Stimulated activated naive CD4-positive, alpha-beta T cell treated with Interleukin-2 at 50 U/mL for 16 hours (primary cell): ENCODE measurements at places on chromosomes 16 and 17.
A peak's percentile ranks its signal among the peaks of the same experiment; 100 is the strongest.

DNA sequence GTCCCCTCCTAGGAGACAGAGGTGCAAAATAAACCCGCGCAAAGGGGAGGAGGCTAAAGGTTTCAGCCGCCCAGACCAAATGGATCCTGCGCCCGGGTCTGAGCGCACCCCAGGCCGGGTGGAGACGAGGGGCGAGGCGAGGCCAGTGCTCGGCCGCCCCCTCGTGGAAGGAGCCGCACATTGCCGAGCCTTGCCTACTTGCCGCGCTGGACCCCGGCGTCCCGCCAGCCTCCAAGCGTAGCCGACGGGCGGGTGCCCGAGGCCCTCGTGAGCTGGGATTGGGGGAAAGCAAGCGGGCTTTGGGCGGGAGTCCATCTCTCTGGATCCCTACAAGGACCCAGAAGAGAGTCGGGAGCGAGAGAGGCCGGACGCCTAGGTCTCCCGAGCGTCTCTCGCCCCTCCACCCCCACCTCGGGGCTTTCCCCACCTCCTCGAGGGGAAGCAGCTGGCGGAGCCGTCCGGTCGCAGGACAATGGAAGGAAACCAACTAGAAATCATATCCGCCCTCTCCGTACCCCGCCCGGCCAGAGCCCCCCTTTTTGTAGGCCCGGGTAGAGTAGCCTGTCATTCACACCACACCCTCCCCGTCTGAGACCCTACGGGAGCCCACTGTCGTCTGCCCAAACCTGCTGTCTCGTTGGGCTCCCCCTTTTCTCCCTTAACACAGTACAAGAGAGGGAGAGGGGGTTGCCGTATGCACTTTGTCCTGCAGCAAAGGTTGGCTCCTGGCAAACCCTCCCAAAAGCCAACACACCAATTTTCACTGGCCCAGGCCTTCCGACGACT lies 664 bp upstream of the BCL6B start:
- peak; percentile 71 for DNase-seq

GRCh38 chr17:19243838-19244237 lies 6.7 kb downstream of the EPN2 start:
- DNase-seq: no peak

DNA sequence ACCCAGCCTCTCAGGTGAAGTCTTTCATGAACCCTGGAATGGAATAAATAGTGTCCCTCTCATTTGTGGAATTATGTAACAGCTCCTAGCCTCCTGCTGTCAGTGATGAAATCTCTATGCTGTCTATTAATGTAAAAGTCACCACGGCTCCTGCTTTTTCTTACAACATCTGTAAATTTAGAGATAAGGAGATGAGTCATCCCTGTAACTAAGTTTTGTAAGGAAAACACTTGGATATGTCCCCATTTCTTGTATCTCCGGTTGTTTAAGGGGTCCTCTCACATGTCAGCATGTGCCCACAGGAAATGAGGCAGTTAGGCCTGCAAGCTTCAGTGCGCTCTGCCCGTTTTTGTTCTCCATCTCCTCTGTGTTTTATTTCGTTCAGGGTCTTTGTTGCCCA lies 2.8 kb upstream of the NAT9 start:
- DNase-seq: no peak

- peak; percentile 45 for DNase-seq
Observed at GRCh38 chr17:78137392-78138203, 7.0 kb downstream of the TMC8 start.

DNA sequence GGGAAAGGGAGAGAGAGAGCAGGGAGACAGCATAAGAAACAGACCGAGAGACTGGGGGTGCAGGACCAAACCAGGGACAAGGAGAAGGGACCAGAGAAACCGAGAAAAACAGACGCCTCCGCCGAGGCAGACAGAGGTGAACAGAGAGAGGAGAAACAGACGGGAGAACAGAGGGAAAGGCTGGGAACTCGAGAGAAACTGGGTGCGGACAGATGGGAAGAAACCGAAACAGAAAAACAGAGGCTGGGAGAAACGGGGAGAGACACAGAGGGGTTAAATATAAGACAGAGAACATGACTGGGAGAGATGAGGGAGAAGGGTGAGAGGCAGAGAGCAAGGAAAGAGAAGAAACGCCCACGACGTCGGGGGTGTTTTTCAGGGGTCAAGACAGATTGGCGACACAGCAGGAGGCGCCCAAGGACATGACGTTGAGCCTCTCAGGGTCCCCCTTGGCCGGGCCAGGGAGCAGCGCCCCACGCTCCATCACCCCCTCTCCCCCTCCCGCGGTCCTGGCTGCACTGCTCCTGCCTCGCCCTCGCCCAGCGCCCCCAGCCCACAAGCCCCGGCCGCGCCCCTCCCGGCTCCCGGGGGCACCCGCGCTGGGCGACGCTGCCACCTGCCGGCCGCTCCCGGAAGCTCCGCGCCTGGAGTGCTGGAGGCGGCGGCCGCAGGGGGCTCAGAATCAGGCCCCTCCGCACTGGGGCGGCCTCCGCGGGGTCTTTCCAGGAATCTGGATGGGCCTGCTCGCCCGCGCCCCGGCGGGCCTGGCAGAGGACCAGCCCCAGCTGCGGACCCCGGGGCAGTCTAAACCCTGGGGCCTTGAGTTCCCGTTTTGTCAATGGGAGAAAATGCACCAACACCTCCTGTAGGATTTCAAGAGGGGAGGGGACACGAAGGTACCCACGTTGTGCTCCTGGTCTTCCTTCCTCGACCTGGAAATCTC lies 1.3 kb upstream of the TMEM92 start:
- peak; percentile 31 for DNase-seq

GRCh38 chr17:48671697-48672171 lies 45.6 kb upstream of the HOXB9 start:
- DNase-seq: peak; percentile 47

DNA sequence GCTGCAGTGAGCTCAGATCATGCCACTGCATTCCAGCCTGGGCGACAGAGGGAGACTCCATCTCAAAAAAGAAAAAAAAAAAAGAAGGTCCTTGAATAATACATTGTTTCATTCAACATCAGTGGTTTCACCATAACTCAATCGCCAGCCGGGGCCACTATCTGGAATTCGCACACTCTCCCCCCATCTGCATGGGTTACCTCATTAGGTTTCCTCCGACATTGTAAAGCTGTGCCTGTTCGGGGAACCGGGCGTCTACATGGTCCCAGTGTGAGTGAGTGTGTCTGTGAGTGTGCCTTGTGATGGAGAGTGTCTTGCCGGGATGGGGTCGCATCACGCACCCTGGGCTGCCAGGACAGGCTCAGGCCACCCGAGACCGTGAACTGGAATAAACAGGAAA lies 16.6 kb upstream of the RBBP6 start:
- no peak for DNase-seq

GRCh38 chr16:75263291-75263962 lies 12.0 kb upstream of the BCAR1 start:
- DNase-seq: no peak

DNA sequence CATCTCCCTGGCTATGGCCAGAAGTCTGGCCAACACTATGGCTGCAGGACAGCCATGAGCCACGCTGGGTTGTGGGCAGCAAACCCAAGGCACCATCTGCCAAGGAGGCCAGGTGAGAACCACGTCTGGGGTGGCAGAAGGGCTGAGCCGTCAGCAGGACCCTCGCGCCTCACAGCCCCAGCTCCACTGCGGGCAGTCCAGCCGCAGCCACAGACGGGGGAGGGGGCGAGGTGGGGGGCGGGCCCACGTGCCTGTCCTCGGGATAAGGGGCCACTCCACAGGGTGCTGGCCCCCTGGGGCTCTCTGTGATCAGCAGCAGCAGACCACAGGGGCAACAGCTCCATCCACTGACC lies 6.5 kb upstream of the BAIAP2 start:
- DNase-seq: no peak

DNA sequence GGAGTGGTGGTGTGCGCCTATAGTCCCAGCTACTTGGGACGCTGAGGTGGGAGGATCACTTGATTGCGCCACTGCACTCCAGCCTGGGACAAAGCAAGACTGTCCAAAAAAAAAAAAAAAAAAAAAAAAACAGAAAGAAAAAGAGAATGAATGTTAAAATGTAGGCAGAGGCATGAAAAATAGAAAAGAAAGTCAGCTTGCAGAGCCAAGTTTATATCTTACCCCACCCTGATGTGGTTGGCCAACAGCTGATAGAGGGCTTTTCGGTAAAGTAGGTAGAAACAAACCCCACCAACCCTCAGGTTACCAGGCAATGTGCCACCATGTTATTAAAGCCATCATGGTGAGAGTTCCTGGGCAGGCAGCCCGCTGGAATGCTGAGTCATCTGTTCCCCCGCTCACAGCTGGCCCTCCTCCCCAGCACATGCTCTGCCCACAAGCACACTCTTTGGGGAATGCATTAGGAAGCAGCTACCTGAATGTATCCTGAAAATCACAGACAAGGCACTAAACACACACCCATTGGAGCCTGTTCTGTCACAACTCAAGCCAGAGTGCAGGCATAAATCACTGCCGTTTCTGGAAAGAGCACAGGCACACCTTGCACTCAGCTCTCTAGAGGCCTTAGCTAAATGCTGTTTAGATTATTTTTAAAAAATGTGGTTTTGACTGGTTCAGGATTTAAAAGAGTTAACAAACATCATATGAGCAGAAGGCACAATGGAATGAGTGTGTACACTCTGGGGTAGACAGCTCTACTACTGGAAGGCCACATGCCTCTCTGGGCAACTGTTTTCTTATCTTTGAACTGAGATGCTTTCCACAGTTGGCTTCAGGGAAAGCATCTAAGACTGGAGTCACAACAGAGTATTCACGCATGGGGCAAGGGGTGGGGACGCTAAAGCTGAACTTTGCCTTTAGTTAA lies 128.5 kb downstream of the PARN start:
- no peak for DNase-seq

DNA sequence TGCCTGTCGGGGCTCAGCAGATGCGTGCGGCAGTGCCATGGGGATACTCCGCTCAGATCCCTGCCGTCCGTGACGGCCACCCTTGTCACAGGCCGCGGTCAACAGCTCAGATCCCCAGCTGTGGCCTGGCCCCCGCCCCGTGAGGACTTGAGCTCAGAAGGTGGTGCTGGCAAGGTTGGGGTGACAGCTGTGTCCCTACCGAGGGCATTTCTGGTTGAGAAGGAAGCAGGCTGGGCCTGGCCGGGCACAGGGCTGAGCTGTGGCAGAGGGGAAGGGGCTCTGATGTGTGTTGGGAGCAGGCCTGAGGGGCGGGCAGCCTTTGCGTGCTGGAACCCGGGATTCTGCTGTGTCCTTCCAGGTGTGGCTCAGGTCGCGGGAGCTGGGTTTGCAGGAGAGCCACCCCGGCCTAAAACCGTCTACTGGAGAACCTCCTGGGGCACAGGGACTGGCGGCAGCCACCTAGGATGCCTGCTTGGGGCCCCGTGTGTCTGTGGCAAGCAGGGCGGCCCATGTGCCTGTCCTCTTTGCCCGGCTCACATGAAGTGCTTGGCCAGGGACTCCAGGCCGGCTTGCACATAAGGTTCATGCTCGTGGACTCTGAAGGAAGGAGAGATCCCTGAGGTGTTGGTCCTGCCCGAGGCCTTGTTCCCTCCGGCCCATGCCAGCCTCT lies 5.1 kb downstream of the UBE2I start:
- DNase-seq: no peak

- DNase-seq: no peak
Observed at GRCh38 chr16:22645868-22646267, 135.2 kb downstream of the NPIPB5 start.

GRCh38 chr17:20960871-20961270 lies 81.9 kb downstream of the USP22 start:
- DNase-seq: no peak

- no peak for DNase-seq
Observed at GRCh38 chr17:67414130-67414529, 37.0 kb downstream of the PITPNC1 start.

GRCh38 chr16:9909072-9909825 lies 273.0 kb downstream of the GRIN2A start:
- DNase-seq: no peak

GRCh38 chr17:13152501-13152900 lies 134.7 kb upstream of the ELAC2 start:
- DNase-seq: no peak

DNA sequence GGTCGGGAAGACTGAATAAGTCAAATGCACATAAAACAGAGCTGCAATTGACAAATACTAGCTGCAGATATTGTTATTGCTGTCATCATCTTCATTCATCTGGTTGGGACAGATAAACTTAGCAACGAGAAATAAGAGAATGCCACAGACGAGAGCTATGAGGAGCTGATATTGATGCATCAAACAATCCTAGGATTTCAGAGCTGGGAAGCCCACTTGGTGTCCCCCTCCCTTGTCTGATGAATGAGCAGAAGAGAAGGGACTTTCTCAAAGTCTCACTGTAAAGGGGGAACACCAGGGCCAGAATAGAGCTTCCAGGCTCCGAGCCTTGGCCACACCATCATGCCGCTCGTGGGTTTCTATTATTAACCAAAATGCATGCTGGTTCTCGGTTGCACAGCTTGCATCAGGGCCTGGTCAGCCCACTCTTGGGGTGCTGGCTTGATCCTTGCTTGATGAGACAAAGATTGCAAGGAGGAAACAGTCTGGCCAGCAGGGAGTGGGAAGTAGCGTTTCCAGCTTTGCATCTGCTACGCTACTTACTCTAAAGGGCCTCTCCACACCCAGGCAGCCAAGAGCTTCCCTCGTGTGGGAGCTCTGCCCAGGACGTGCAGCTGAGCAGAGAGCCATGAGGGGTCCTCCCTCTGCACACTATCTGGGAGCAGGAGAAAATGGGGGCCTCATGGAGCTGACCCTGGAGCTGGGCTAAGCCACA lies 28.4 kb upstream of the EMP2 start:
- DNase-seq: no peak

GRCh38 chr17:1188812-1189504 lies 9.2 kb upstream of the ABR start:
- DNase-seq: no peak

GRCh38 chr16:20741554-20742285 lies at the start of gene THUMPD1:
TSS of gene THUMPD1 (minus strand) at chr16:20741818. CDS start at chr16:20741739, 79 bp downstream.
- DNase-seq: peak; percentile 97

DNA sequence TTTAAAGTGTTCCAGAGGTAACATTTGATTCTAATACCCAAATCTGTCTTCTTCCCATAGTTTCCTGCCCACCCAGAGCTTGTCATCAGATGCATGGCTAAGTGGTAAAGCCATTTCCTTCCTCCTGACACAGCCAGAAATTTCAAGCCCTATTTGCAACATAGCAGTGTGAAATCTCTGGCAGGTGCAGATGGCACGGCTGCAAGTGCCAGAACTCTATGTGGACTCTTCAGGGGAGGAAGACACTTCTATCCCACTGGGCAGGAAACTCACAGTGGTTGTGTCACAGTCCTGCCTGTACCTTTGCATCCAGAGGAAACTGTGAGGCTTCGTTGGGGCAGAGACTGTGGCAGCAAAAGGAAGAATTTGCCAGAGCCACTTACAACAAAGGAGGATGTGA lies 13.2 kb downstream of the DYNLRB2 start:
- no peak for DNase-seq

GRCh38 chr16:4613636-4614570 lies 785 bp downstream of the UBALD1 start:
- DNase-seq: peak; percentile 18

- no peak for DNase-seq
Observed at GRCh38 chr17:82327289-82327688, 6.3 kb downstream of the SECTM1 start.

GRCh38 chr16:28025631-28026030 lies 37.9 kb downstream of the GSG1L start:
- DNase-seq: no peak

DNA sequence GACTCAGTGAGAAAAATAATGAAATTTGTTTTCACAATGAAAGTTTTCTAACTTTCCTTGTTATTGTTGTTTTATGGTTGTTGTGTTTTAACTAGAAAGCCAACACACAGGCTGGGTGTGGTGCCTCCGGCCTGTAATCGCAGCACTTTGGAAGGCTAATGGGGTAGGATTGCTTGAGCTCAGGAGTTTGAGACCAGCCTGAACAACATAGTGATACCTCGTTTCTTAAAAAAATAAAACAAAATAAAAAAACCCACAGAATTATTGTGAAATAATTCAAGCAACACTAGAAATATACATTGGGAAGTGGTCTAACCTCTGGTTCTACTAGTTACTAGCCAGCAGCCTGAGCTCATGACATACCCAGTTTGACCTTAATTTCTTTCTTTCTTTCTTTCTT lies 630 bp downstream of the MILR1 start:
- DNase-seq: no peak
